SIG-M5 (cell line): ENCODE measurements at places on chromosomes 12 and 14.

GRCh38 chr14:94663965-94664704 is 51.9 kb downstream of the SERPINA3 start:
- DNase-seq: no peak

DNA sequence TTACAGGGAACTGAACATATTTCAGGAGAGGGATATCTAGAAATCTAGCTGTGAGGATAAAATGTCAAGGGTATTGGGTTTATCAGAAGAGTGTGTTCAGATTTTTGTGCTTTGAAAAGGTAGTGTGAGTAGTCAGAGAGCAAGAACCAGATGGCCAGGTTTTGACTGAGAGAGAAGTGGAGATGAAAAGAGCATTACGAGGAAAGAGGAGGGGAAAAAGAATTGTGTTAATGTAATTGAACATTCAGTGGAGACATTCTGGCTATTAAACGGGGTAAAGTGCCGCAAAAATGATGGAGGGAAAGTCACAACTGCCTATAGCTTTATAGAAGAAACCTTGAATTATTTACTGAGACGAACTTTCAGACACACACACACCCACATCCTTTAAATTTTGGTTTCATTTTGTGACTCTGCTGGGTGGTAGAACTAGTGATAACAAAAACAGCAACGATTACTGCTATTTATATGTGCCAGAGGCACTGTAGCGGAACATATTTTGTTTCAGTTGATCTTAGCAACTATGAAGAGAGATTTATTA is 213.6 kb downstream of the ERC1 start:
- DNase-seq: no peak

DNA sequence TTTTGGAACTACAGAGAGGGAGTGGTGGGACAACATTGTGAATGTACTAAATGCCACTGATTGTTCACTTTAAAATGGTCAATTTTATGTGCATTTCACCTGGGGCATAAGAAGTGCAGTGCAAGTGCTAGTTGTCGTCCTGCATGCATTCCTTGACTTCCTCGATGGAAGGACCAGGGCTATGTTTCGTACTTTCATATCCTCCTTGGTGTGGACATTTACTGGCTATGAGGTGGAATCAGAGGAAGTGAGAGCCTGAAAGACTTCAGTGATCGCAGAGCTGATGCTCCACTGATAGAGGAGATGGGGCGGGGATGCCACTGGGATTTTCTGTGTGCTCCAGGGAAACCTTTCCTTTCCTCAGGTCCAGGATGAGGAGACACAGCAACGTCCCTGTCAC is 54.1 kb upstream of the DDX11 start:
- no peak for DNase-seq

DNA sequence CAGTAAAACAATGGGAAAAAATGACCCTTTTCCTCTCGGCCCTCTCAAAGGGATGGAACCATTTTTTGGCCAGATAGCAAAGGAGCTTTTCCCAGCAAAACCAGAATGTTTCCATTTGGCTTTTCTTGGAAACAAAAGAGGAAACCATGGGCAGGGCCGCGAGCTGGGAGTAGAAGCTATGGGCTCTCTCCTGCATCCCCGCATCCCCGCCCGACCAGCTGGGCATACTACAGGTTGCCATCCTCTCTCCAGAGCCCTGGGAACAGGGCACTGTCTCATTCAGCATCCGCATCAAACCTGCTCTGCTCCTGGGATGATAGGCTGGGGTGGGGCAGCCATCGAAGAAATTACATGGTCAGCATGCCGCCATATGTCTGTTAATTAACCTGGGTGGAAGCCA is 20.9 kb downstream of the CD9 start:
- DNase-seq: no peak

DNA sequence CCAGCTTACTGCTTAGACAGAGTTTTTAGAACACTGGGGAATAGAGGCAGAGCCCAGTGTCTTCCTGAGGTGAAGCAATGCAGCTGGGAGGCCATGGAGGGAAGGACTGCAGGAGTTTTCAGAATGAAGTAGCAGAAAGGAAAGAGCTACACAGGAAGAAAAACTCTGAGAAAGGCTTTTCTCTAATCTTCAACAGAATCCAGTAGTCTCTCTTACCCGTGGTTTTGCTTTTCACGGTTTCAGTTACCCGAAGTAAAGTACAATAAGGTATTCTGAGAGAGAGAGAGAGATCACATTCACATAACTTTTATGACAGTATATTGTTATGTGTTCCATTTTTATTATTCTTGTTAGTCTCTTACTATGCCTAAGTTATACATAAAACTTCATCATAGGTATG is 761.6 kb downstream of the BCL11B start:
- DNase-seq: no peak
